ENCODE measurements at places on chromosomes 7 and 10.

GRCh38 chr7:141949021-141949420, 2.2 kb upstream of the CLEC5A start:
- DNase-seq, result no peak

DNA sequence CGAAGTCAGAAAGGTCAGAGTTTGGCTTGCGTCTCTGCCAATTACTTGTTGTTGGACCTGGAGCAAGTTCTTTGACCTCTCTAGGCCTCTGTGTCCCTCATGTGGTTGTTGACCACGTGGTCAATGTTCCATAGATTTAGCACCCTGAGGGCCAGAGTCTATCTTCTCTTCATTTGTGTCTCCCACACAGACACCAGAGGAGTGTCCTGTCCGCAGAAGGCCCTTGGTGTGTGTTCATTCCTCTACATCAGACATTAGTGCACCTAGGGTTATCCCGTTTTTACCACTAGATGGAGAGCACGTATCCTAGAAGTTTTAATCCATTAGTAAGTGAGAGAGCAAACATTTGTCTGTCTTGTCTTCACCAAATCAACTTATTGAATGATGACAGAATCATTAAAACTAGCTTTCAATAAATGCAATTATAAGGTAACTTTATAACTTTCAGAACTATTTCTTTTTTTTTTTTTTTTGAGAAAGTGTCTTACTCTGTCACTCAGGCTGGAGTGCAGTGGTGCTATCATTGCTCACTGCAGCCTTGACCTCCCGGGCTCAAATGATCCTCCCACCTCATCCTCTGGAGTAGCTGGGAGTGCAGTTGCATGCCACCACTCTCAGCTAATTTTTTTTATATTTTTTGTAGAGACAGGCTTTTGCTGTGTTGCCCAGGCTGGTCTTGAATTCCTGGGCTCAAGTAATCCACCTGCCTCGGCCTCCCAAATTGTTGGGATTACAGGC, 122.5 kb upstream of the ANKRD1 start:
- no peak for DNase-seq

DNA sequence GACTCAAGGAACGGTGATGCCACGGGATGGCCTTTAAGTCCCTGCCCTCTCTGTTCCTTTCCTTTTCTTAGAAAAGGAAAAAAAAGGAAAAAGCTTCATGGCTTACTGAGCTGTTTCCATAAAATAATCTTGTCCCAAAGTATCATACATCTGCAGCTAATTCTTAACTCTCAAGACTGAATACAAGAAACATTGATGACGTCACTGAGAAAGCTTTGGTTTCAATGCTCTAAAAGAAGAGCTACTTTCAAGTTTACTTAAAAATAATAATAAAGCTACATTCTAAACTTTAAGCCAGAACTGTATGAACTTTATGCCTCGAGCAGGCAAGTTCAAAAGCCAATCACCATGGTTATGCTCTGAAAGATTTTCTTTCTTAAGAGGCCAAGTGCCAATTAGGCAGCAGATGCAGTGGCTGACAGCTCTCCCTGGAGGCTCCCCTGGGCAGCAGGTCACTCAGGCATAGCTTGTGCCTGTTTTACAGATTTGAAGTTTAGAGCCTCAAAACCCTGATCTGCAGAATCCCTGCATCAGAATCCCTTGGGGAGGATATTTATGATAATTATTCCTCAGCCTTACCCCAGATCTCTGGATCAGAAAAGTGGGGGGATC, 165.0 kb downstream of the CHN2 start:
- DNase-seq, result no peak

GRCh38 chr7:79050603-79051002, 402.9 kb downstream of the MAGI2 start:
- DNase-seq, result no peak

DNA sequence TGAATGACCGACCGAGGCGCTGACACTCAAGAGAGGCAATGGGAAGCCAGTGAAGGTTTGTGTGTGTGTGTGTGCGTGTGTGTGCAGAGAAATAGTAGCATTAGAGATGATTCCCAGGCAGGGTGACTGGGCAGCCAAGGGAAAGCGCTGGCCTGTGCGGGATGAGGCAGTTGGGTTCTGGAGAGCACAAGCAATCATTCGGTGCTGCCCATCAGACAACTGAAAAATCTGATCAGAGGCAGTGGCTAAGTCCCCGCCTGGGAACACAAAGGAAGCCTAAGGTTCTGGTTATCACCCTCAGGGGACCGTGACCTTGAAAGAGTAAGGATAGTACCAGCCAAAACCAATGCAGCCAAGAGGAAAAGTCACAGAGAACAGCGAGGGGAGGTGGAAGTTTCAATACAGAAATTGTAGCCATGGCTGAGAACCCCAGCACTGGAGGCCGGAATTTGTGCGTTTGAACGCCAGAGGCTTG, 868 bp upstream of the PDCD4 start:
- no peak for DNase-seq

- peak; percentile 35 for DNase-seq
Observed at GRCh38 chr10:93821051-93821772, 63.5 kb downstream of the LGI1 start.
